ENCODE measurements at places on chromosomes 12 and 14.

DNA sequence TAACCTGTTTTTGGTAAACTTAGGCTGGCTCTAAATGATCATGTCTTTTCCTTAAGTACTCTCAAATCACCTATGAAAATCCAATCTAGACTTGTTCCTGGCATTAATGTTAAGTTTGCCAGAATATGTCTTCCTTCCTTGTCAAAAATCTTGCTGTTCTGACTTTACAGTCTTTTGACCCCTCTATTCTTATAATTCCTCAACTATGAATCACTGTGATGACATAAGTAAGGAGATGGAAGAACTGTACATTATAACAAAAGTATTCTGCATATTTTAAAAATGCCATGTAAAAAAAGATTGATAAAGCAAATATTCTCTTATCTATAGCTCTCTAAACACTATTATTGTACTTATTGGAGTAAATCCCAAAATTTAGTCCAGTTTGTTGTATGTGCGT, 51.4 kb upstream of the BAZ1A start:
- DNase-seq, result no peak

GRCh38 chr12:124426594-124427555, 132.0 kb downstream of the RFLNA start:
- DNase-seq, result no peak

- peak; percentile 89 for DNase-seq
Observed at GRCh38 chr12:49232940-49233841, 31.7 kb upstream of the TUBA1C start.

DNA sequence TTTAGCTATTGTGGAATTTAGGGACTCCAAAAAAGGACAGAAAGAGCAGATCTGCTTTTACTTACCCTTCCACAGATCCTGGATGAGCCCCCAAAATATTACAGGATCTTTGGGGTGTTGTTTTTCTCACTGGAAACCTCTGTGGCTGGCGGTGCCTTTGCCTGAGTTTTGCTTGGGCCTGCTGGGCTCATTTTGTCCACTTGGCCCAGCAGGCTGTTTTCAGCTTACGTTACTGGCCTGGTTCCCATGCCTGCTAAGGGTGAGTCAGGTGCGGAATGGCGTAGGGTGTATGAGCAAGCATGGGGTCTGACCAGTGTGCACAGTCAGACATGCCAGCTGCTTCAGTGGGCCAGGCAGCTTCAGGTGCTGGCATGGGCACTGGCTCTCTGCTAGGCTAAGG, 45.8 kb downstream of the HSD17B6 start:
- DNase-seq, result no peak

DNA sequence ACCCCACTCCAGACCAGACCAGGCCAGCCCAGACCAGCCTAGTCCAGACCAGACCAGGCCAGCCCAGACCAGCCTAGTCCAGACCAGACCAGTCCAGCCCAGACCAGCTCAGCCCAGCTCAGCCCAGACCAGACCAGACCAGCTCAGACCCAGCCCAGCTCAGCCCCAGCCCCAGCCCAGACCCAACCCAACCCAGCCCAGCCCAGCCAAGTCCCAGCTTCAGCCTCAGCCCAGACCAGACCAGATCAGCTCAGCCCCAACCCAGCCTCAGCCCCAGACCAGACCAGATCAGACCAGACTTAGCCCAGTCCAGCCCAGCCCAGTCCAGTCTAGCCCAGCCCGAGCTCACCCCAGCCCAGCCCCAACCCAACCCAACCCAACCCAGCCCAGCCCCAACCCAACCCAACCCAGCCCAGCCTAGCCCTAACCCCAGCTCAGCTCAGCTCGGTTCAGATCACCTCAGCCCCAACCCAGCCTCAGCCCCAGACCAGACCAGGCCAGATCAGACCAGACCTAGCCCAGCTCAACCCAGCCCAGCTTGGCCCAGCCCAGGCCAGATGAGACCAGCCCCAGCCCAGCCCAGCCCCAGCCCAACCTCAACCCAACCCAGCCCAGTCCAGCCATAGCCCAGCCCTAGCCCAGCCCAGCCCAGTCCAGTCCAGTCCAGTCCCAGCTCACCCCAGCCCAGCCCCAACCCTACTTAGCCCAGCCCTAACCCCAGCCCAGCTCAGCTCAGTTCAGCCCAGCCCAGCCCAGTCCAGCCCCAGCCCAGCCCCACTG, 204.7 kb downstream of the BCL11B start:
- DNase-seq, result no peak

DNA sequence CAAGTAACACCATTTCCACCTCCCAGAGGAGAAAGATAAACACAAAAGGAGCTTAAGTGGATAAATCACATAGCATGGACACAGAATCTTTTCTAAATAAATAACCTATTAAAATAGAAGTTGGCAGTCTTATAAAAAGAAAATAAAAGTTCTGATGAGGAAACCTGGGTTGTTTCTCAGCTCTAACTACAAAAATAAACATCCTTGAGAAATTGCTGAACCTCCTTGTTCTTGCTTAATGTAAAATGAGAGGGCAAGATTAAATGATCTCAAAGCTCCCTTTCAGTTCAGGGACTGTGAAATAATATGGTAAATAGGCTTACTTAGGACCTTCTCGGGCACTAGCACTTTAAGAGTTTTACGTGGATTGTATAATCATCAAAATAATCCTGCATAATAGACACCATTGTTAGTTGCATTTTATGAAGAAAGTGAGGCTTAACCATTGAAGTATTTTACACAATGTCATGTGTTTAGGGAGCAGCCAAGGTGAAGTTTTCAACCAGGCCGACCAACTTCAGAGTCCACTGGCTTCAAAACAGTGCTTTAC, 214.0 kb upstream of the NOVA1 start:
- no peak for DNase-seq

- DNase-seq, result no peak
Observed at GRCh38 chr14:61502459-61503093, 181.2 kb downstream of the PRKCH start.

DNA sequence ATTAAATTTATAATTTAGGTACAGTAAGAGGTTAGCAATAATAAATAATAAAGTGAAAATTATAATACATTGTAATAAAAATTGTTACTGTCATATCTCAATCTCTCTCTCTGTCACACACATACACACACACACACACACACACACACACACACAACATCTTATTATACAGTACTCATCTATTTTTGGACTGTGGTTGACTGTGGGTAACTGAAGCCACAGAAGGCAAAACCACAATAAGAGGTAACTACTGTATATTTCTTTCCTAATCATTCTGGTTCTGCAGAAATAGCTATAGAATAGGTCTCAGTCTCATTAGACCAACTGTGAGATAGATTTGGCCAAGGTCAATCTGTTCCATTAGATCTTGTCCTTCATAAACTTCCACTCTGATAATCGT, 33.1 kb upstream of the PTPRO start:
- no peak for DNase-seq

DNA sequence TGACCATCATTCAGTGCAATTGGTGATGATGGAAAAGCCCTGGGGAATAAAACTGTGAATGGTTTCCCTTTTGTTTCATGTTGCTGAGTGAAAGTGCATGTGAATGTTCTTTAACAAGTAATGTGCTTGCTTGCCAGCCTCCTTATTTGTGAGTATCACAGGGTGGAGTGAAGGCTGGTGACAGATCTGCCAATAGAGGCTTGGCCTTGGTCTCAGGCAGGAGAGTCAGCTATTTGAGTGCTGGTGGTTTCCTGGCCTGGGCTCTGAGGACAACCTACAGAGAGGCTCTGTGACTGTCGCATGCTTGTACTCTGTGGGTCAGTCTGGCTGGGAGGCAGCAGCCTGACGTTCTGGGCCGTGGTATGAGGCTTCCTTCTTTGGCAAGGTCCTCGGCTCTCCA, 20.7 kb downstream of the KRT85 start:
- DNase-seq, result no peak

- DNase-seq, result peak; percentile 60
Observed at GRCh38 chr12:76449583-76449982, 101.4 kb upstream of the BBS10 start.

DNA sequence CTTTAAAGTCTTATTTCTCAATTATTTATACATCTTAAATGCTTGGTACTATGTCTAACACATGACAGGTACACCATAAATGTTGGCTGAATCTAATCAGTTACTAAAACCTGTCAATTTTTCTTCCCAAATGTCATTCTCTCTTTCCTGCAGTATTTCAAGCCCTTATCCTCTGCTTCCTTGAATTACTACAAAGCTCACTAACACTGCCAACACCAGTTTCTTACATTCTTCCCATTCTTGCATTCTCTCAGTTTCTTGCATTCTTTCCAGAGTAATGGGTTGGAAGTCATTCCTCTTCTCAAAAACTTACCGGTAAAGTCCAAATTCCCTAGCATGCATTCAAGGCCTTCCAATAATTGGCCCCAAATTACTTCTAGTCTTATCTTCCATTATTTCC, 9.6 kb upstream of the SMARCC2 start:
- DNase-seq, result no peak

- DNase-seq, result peak; percentile 82
Observed at GRCh38 chr12:14239935-14240872, 125.3 kb upstream of the ATF7IP start.

DNA sequence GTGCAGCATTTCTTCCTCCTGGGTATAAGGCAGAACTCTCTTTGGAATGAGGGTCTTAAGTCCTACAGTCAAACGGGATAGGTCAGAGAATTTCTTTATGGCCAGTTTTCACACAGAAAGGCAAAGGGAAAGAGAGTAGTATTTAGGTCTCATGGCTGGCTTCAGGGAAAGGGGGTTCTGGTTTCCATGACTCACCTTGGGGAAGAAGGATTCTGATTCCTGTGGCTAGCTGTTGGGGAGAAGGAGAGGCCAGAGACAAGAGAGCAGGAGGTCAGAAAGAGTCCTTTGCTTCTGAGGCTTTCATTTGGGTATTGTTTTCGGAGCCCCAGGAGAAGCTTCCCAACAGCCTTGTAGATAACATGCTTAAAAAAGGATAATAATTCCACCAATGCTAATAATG, 332.5 kb downstream of the NPAS3 start:
- no peak for DNase-seq

DNA sequence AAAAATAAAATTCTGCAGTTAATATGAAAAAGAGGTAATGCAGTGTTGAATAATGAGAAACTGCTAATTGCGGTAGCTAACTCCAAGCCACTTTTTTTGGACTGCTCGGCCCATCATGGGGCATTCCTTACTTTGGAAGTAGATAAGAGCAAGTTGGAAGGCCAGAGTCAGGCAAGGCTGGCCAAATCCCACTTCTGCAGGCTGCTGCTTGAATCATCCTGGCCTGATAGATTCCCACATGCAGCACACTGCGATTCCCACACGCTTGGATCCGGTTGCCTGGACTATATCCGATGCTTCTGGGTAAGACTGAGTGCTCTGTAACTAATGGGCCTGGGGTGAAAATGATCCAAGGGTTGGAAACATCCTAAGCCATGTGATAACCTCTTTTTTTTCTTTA, 10.6 kb downstream of the EIF2B2 start:
- no peak for DNase-seq

GRCh38 chr12:90575995-90576394, 379.0 kb downstream of the CCER1 start:
- no peak for DNase-seq

DNA sequence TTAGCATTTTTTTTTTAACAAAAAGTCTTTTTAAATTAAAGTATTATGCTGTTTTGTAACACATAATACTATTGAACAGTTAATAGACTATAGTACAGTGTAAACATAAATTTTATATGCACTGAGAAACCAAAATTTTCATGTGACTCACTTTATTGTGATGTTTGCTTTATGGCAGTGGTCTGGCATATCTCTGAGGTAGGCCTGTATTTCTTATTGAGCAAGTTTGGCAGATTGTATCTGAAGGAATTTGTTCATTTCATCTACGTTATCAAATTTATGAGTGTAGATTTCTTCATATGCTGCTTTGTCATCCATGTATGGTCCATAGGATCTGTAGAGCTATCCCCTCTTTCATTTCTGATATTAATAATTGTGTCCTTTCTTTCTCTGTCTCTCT, 78.8 kb upstream of the PDE3A start:
- no peak for DNase-seq

- DNase-seq, result no peak
Observed at GRCh38 chr14:26702721-26703230, 104.9 kb upstream of the NOVA1 start.

DNA sequence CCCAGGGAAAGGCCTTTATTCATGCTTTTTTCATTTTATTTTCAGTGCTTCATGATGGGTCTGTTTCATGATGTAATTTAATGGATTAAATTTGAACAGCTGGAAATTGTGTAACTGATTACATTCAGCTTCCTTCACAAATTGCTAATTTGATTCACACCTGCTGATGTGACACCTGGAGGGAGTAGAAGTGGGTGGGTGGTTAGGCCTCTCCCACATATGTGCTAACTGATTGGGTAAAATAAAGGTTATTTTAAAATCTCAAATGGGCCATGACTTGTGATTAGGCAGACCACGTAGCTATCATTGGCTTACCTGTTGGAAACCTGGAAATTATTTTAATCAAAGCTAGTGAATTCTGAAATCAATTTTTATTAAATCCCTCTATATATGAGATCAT, 142.1 kb downstream of the GXYLT1 start:
- no peak for DNase-seq

GRCh38 chr12:55965941-55966407, at the start of gene PMEL:
PMEL (minus strand) TSS chr12:55966042; CDS start chr12:55966011, 31 bp downstream.
- DNase-seq, result no peak

GRCh38 chr14:33997611-33998010, 46.7 kb upstream of the EGLN3 start:
- DNase-seq, result no peak

DNA sequence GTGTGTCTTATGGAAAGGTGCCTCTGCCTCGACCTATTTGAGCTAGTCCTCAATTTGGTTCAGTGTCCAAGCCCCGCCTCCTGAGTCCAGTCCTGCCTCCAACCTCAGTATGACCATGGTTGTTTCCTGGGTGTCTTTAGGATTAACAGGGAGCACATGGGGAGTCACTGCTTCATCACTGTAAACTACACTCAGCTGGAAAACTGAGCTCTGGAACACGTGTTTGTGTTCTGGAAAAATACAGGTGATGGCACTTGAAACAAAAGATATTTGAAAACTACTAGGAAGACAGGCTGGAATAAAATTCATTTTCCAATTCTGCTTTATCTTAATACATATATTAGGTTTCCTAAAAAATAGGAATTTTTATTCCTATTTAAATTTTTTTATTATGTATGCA, 1187.3 kb upstream of the TMEM132C start:
- DNase-seq, result no peak

DNA sequence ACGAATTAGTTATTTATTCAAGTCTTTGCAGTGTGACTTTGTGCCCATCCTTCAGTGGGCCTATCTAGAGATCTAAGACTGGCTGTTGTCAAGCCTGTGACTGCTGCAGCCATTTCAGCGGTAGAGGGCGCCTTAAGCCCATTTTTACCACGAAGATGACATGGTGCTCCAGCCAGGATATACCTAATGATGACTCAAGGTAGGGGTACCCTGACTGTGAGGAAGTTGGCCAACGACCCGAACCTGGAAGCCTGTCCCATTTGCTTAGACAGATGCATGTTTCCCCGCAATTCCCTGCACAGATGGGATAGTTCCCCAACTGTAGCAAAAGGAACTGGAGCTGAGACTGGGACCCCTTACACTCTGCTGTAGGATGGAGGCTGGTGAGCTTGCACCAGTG, 41.3 kb downstream of the RAB3IP start:
- peak; percentile 76 for DNase-seq

GRCh38 chr12:32005496-32006125, 46.4 kb downstream of the RESF1 start:
- DNase-seq, result no peak

All from A673 (cell line).